ENCODE measurements at places on chromosomes 12 and 14.

DNA sequence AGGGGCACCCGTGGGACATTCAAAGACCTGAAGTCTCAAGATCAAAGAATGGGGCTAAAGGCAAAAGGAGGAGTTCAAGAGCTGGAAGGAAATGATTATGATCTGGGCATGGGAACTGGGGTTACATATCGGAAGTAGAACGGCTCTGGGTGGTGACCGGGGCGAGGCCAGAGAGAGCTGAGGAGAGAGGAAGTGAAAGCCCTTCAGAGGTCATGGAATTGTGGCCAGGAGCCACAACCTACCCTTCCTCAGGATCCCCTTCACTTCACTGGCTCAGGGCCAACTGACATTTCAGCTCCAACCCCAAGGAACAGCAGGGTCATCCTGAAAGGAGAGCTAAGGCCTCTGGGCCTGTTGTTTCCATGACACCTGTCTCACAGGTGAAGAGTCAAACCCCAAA lies 57.8 kb downstream of the GALNT16 start:
- DNase-seq = no peak

DNA sequence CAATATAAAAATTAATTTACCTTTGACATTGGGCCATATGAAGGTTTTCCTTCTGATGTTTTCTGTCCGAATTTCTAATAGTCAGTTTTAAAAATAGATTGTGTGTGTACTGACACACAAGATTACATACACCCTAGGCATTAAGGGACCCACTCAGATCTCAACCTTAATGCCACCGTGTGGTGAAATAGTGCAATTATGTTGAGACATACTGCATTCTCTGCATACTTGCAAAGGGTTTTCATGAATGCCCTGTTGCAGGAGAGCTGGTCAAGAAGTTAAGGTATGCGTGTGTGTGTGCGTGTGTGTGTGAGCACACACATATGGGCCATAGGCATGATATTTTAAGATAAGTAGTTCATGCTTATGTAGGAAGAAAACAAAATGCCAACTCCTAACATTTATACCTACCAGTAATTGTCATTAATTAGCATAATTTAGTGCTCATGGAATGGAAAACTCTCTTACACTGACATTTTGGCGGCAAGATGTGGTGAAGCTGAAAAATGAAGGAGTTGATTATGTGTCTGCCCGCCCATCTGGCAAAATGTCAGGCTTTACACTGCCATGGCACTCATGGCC lies 58.8 kb downstream of the PIK3C2G start:
- no peak for DNase-seq

DNA sequence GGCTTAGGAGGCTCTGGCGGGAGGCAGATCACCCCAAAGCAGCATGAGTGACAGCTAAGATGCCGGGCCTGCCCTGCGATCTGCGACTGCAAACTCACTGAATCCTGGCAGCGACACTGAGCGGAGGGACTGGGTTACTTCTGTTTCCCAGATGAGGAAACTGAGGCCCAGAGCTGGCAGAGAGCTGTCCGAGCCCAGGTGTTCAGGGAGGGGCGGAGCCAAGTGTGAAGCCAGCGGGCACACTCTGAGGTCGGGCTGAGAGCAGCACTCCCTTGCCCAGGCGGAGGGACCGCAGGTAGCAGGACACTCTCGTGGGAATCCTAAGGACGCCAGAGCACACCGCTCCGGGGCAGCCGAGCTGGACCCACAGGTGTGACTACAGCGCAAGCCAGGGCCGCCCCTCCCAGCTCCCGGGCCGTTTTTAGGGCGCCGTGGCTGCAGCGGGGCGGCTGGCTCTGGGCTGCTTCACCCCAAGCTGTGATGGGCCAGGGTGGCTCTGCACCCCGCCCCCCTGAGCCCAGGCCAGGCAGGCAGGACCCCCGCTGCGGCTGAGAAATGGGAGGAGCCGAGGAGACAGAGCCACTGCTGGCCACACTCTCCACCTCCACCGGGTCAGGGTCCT lies 27.4 kb downstream of the MMP17 start:
- no peak for DNase-seq

DNA sequence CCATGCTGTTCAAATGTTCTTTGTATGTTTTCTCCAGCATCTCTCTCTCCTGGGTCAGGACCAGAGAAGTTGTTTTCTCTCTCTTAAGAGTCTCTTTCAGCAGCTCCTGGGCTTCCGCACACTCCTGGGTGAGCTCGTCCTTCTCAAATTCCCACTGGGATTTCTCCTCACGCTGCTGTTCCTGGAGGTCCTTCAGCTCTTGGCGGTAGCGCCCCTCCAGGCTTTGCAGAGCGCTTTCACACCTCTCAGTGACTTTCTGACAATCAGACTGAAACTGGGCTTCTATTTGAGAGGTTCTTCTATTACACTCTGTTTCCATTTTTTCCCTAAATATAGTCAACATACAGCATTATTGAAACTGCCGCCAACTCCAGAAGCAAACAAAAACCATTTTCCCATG lies 72.7 kb downstream of the NIN start:
- no peak for DNase-seq

- DNase-seq = no peak
These were observed 45.5 kb downstream of the NUAK1 start for GRCh38 chr12:106093246-106093645.

DNA sequence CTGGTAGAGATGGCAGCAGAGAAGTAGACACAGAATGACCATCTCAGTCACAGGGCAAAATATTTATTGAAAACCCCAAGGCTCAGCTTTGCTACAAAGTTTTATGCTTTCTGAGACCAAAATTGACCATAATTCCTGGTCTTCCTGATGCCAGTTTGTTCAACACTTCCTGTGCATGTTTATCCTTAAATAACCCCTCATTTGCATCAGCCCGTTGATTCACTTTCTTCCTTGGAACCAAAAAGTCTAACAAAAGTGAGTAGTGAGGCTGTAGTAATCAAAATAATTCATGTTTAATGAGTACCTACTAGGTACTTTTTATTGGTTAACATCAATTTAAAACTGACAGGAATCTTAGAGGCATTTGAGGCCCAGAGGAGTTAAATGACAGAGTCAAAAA lies 51.7 kb downstream of the TRHDE start:
- DNase-seq = no peak

- DNase-seq = no peak
These were observed 120.4 kb upstream of the LRIG3 start for GRCh38 chr12:59040656-59041055.

All from cerebellum (tissue), 4 donors.